LHCN-M2 (cell line): ENCODE measurements at places on chromosomes 7 and 10.
A peak's percentile ranks its signal among the peaks of the same experiment; 100 is the strongest.

GRCh38 chr7:37694208-37695094 is 10.9 kb downstream of the GPR141 start:
- DNase-seq: no peak

- no peak for DNase-seq
Observed at GRCh38 chr7:22372863-22373262, 15.9 kb upstream of the RAPGEF5 start.

- DNase-seq: peak; percentile 89
Observed at GRCh38 chr7:28102797-28103196, 77.8 kb downstream of the JAZF1 start.

- DNase-seq: no peak
Observed at GRCh38 chr7:128734890-128735289, 4.3 kb upstream of the CALU start.

- no peak for DNase-seq
Observed at GRCh38 chr7:50330254-50330653, 25.7 kb downstream of the IKZF1 start.

GRCh38 chr7:96236198-96237039 is 85.5 kb downstream of the SLC25A13 start:
- peak; percentile 100 for DNase-seq

DNA sequence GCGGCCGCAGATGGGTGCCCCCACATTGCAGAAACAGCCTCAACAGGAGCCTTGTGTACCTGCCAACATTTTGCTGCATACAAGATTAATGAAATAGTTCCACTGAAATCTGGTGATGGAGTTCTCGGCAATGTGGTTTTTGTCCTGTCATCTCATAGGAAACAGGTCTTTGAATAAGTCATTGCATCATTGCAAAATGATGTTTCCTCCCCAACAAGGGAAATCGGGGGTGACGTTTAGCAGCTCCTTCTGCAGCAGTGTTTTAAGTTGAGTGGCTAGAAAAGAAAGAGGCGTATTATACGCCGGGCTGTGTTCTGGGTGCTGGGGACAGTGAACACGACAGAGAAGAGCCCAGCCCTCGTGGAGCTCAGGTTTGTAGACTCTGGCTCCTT is 177.0 kb downstream of the PRKAG2 start:
- DNase-seq: no peak

DNA sequence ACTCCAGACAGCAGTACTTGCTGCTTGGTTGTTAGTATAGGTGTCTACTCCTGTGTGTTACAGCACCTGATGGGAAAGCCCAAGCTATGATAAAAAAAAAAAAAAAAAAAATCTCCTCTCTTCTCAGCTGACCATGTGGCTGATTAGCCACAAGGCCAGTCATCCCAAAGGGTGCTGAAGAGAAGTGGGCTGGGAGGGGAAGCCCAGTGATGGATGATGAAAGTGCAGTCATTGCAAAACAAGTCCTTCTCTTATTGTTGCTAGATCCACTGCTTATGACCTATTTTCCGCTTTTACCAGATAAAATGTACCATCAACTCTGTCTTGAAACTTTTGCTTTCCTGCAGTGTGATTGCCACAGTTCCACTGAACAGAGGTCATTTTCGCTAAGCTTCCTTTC is 1092.5 kb upstream of the C7orf33 start:
- peak; percentile 37 for DNase-seq

DNA sequence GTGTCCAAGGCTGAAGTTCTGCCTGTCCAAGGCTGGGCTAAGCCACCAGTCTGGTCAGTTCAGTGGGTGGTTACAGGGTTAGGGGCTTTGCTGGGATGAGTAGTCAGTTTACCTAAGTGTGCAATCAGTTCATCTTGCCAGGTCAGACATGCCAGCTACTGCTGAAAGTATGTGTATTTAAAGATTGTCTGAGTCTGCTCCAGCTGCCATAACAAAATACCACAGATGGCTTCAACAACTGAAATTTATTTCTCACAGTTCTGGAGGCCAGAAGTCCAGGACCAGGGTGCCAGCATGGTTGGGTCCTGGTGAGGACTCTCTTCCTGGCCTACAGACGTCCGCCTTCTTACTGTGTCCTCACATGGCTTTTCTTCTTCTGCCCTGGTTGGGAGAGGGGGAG is 52.4 kb upstream of the TNS3 start:
- no peak for DNase-seq

- peak; percentile 65 for DNase-seq
Observed at GRCh38 chr7:134365341-134366054, 48.8 kb upstream of the SLC35B4 start.

DNA sequence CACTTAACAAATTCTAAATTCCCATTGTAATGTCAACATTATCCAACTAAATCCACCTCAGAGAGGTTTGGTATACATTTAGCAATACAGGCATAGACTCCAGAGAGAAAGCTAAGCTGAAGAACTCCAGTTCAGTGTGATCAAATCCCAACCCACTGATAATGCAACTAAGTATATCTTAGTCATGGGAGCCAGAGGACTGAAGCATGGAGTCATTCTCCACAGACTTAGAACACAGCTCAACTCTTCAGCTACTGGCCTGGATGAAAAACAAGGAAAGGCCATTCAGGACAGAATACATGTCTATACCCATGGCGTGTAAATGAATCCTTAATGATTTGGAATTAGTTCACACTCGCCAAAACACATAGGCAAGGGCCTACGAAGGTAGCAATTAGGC is 27.9 kb downstream of the NOC3L start:
- no peak for DNase-seq
